GM19239 (cell line): ENCODE measurements at places on chromosomes 3 and 15.
A peak's percentile ranks its signal among the peaks of the same experiment; 100 is the strongest.

DNA sequence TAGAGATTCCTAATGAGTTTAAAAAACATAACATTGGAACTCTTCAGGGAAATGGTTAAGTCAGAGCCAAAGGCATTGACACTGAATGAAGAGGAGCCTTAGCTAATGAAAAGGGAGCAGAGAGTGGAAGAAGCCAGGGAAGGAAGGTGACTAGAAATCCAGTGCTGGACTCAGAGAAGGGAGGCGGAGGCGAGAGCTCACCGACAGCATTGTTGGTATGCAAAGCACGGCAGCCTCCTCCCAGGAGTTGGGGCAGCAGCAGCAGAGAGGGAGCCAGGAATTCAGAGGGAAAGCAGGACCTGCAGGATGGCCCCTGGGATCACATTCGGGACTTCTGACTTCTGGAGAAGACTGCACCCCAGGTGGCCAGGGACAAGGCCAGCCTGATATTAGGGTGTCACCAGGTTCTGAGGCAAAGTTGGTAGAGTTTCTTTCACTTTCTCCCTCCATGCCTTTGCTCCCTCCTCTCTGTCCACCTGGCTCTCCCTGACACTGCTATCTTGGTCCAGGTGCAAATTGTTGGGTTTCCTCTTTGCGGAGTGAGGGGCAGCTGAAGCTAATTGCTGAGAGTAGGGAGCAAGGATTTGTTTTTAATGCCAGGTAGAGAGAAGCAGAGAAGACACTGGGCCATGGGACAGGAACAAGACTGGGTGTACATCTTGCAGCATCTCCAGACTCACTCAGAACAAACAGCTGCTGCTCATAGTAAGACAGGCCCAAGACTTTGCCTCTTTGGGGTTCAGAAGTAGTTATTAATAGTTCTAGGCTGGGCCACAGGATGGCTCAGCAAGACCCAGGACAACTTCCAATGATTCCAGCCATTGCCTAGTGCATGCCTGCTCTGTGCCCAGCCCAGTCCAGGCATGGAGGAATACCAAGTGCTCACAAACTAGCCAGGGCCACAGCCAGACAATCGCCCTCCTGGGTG, 157.9 kb downstream of the TLE3 start:
- no peak for DNase-seq

- DNase-seq: no peak
These were observed 29.9 kb downstream of the AP3S2 start for GRCh38 chr15:89863918-89864317.

GRCh38 chr3:172247525-172248274, 200.6 kb downstream of the GHSR start:
- no peak for DNase-seq

- no peak for DNase-seq
These were observed 11.2 kb upstream of the TXNRD3 start for GRCh38 chr3:126665959-126666657.

- no peak for DNase-seq
These were observed 481 bp upstream of the DYNC1LI1 start for GRCh38 chr3:32571192-32571485.

DNA sequence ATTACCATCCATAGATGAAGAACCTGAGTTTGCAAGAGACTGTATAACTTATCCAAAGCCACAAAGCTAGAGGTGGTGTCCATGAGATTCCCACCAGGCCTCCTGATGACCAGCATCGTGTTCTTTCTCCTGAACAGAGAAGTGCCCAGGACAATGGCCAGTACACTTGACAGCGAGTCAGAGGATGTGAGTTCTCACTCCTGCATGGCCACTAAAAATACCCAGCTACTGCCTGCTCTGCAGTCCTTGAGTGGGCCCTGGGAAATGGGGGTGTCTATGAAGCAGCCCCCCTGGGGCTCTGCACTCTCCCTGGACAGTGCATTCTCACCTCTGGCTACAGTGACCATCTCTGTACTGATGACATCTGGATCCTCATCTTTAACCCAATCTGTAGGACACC, 201.2 kb downstream of the RPLP1 start:
- DNase-seq: no peak

- DNase-seq: no peak
These were observed 928.2 kb downstream of the EPHA3 start for GRCh38 chr3:90035643-90036042.

DNA sequence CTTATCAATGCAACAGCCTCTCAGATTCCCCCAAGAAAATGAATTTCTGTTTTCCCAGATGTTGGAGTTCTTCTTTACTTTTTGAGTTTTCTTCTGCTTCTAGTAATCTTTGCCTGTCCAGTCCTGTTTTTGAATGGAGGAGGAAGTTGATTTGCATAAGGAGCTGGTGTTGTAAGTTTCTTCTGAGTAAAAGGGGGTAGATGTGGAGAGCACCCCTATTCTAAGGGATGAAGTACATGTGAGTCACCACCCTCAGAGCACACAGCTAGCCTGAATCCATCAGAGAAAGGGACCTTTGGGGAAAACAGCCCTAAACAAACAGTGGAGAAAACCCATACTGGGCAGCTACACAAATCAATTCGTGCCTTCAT, 34.5 kb downstream of the ACAA1 start:
- DNase-seq: no peak

- no peak for DNase-seq
These were observed 219.5 kb downstream of the SV2B start for GRCh38 chr15:91319371-91320059.

- no peak for DNase-seq
These were observed 22.6 kb downstream of the RARRES1 start for GRCh38 chr3:158709666-158710083.

DNA sequence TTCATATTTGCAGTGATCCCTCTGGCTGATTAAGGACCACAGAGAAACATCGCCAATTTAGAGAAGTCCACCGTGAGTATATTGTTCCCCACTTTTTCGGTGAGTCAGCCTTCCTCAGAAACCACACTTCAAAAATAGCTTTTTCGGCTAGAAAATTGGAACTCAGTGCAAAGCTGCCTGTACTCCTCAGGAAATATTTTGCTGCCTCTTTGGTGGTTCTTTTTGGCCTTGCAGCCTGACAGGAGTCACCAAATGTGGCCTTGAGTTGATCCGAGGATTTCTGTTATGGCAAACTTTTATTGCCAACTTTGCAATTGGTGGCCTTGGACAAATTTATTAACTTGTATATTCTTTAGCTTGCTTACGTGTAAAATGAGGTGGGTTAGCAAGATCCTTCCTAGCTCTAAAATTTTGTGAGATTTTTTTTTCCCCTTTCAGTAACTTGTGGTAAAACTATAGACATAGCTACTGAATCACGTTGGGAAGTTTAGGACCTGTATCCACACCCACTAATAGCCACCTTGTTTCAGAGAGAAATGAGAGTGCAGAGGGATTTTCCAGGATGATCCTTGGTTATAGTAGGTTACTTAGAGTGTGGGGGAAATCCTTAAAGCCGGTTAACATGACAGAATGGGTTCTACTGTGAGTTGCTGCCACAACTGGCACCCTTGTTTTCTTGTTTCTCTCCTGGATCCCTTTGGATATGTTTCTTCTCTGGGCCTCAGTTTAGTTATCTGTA, 9.9 kb downstream of the ARL6IP5 start:
- DNase-seq: no peak

DNA sequence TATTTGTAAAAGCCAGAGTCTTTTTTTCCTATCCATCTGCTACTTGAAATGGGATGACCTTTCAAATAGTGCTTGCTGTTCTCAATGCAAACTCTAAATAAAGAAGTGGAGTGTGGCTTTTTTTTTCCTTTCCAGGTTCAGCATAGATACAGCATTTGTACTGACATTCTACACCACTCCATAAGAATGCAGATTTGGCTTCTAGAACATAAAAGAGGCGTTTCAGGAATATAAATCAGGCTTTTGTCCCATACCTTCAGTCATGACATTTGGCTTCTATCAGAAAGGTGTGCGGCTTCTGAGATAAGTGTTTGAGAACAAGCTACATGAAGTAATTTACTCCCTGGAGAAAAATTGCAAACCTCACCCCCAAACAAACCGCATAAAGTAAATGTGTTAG, 553.1 kb downstream of the FHIT start:
- DNase-seq: no peak

DNA sequence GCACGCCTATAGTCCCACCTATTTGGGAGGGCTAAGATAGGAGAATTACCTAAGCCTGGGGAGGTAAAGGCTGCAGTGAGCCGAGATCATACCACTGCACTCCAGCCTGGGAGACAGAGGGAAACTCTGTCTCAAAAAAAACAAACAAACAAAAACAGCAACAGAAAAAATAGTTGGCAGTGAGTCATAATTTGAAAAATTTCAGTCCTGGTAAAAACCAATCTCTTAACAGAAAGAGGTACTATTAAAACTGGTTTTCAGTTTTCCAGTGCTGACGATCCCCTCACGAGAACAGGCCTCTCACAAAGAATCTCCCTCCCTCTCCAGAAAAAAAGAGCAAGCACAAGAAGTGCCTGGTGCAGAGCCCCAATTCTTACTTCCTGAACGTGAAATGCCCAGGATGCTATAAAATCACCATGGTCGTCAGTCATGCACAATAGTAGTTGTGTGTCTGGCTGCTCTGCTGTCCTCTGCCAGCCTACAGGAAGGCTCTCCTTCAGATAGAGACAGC, 22.8 kb upstream of the MAP4 start:
- DNase-seq: no peak

- no peak for DNase-seq
These were observed 134.8 kb downstream of the UACA start for GRCh38 chr15:70628549-70628896.

DNA sequence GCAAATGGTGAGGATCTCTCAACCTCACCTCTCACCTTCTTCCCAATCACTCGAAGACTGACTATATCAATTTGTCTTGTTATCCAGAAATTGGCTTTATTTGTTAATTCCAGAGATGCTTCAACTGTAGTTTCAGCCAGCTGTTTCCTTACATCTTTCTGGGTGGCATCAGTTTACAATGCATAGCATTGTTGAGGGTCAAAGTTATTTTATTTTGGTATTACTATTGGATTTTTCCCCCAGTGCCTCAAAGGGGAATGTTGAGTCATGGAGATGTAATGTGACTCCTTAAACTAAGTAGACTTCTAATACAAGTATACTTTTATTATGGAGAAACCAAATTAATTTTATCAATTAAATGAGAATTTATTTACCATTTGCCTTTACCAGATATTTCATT, 351.6 kb downstream of the TIGIT start:
- DNase-seq: no peak

GRCh38 chr3:8775181-8775580, 5.8 kb upstream of the OXTR start:
- DNase-seq: no peak

DNA sequence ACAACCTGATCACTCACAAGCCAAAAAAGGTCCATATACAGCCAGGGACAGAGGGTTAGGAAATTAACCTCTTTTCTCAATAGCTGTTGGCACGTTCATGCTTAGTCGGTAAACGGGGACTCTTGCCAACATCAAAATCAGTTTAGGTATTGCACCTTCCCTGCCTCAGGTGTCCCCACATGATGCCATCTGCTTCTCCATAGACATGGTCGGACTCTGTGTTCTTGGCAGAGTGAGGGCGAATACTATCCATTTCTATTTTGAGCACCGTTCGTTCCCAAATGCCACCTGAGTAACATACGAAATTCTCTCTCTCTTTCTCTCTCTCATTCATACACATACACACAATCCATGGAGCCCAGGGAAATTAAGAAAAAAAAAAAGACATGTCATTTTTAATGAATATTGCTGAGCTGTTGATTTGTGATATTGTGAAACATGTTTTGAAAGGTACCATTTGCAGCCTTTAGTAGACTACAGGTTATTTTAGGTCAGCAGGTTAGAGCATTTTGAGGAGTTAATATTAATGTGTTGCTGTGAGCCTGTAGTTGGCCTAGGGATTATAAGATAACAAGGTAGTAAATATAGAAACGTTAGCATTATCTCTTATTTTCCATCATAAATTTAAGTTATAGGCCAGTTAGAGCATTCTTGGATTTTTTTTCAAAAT, 78.5 kb downstream of the GHSR start:
- DNase-seq: no peak

GRCh38 chr3:197847866-197848401, 56.9 kb downstream of the LRCH3 start:
- DNase-seq: peak; percentile 47
